ENCODE measurements at places on chromosomes 12 and 14.

DNA sequence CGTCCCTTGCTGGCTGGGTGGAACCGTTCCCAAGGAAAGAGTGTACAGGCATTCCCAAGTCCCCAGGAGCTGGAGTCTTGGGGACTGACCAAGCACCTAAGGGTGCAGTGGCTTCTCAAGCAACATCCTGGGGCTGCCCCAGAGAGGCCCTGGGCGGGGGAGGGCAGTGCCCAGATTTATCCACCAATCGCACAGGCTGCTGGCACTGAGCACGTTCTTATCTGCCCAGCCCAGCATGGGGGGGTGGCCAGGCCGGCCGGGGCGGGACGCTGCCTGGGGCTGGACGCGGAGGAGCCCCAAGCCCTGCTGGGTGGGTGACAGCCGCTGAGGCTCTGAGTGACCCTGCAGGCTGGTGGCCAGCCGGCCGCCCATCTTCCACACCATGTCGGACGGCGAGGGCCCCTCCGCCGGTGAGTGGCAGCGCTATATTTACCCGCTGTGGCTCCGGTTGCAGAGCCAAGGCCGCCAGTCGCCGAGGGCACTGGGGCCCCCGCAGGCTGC lies 53.4 kb downstream of the CYP46A1 start:
- peak; percentile 76 for DNase-seq

- no peak for DNase-seq
Observed at GRCh38 chr14:84453307-84453950, 1076.5 kb upstream of the FLRT2 start.

DNA sequence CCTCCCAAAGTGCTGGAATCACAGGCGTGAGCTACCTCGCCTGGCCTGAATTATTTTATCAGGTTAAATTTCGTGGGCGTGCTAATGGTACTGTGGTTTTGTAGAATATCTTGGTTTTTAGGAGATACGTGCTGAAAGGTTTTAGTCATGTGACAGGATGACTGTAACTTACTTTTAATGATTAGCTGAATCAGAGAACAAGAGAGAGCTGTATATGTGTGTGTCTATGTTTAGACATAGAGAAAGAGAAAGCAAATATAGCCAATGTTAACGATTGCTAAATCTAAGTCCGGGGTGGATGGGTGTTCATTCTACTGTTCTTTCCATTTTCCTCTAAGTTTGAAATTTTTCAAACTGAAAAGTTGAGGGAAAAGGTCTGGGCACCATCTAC lies 9.2 kb upstream of the PNMA1 start:
- no peak for DNase-seq

DNA sequence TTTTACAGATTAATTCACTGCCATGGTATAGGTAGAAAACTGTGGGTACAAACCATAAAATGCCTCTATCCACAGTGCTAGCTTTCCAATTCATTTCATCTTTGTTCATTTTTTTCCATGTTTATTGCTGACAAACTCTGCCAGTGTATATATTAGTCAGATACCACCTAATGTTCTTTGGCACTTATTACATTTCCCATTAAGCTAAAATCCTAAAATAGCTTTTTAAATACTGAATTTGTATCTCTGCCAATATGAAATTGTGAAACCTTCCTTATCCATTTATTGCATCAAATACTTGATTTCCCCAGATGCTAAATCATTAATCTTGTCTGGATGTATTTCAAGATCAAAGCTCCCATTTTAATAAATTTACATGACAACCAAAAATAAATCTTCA lies 150.1 kb upstream of the FSCB start:
- no peak for DNase-seq

DNA sequence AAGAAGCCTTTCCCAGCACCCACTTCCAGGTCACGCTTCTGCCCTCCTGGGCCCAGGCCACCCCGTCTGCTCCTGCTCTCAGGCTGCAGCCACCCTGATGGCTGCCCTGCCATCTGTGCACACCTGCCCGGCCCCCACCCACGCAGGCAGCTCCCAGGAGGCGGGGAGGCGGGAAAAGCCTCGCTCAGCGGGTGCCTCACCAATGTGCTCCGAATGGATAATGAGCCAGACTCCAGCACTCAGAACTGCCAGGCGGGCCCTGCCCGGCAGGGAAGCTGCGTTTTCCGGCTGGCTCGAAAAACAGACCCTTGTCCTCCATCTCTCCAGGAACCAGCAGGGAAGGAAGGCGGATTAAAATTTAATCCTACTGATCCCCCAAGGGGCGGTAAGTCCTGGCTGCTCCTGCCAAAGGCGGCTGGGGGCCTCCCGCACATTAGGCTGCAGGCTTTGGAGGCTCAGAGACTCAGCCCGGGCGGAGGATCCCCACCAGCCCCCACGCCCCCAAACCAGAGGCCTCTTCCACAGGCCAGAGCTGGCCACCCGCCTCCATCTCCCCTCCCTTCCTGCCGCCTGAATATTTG lies 104.0 kb downstream of the NCOR2 start:
- no peak for DNase-seq

DNA sequence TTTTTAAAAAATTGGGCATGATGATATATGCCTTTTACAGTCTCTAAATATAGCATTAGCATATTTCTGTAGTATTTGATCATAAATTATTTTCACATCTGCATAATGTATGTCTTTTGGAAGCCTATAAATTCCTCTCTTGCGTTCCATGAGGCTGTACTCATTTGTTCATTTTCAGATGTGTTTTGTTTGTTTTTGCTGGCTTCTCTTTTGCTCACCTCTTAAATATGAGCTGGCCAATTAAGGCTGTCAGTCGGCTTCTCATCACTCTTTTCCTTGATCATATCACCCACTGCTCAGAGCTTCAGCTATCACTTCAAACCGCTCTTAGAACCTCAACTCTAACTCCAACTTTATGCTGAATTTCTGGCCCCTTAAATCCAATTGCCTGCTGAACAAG lies 6.6 kb downstream of the TMEM263 start:
- no peak for DNase-seq

DNA sequence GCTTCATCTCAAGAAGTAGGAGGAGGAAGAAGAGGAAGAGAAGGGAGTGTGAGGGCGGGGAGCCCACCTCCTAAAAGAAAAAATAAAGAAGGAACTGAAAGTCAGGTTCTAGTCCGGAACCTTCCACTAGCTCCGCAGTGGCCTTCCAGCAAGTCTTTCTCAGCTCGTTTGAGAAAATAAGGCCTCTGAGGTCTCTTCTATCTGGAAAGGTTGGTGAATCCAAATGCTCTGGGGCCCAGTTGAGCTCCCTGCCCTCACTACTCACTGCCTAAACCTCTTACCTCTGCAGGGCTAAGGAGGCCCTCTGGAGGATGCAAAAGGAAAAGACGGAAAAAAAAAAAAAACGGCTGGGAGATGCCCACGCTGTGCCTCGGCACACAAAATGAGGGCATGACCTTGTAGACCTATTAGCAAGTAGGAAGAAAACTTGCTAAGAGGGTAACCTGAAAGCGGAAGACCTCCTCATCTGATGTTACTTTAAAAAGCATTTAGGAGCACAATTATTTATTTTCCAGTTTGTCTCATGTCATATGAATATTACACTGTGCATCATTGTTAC lies 35.9 kb downstream of the FBLN5 start:
- DNase-seq = peak; percentile 23

Data from kidney capillary endothelial cell (primary cell).